ENCODE measurements at places on chromosomes 2 and 18.
A peak's percentile ranks its signal among the peaks of the same experiment; 100 is the strongest.

- DNase-seq = no peak
Observed at GRCh38 chr18:840516-840915, 28.5 kb upstream of the YES1 start.

DNA sequence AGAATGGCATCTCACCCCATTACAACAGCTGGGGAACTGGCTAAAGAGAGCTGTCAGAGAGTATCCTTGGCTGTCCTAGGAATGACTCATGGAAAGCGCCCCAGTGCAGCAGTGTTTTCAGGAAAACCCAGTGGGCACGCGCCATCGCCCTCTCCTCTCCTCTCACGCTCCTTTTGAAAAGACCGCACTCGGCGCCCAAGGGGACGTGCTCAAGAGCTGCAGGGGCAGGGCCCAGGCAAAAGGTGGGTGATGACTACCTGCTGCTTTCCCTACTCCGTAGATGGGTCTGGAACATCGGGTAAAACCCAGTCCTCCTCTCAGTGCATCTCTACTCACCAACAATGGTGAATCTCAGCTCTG, 68.1 kb downstream of the EMILIN2 start:
- DNase-seq = no peak

DNA sequence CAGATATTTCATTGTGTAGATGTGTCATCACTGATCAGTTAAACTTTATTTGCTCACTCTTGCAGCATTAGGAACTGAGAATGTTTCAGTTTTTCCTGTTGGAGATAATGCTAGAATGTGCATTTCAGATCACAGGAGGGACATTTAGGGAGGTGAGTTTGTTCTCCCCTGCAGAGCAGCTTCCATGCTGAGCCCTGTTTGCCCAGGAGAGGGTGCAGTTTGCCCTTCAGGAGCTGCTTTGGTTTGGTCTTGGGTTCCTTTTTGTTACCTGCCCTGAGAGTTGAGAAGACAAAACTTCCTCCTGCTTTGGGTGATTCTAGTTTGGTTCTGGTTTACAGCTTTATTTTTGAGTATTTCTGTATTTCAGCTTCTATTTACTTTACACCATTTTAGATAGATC, 49.9 kb downstream of the DGKD start:
- no peak for DNase-seq

GRCh38 chr2:16466133-16466820, 199.4 kb downstream of the CYRIA start:
- DNase-seq = no peak

GRCh38 chr18:36504928-36505327, 207.4 kb downstream of the FHOD3 start:
- no peak for DNase-seq

DNA sequence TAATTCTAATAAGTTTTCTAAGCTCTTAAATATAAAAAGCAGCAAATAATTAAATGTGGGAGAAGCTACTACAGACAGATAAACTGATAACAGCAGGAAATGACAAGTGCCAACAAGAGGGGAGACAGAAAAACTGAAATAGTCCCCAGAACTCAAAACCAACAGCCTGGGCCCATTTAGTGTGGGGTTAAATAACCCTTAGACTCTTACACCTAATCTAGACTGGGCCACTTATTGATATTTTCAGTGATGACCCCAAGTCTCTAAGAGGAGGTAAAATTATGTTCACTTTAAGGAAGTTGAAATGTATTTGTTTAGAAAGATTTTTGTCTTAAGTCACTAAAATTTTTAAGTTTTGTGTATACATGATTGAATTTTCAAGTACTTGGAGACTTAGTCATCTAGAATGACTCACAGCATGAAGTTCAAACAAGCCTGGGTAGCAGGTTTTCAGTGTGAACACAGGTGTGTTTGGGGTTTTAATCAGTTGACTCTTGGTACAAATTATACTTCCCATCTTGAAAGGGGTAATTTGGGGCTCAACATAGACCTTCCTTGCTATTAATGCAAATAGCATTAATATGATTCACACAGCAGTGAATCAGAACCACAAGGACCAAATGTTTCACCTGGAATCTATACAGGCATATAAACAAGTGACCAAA, 54.9 kb upstream of the MYO3B start:
- no peak for DNase-seq

DNA sequence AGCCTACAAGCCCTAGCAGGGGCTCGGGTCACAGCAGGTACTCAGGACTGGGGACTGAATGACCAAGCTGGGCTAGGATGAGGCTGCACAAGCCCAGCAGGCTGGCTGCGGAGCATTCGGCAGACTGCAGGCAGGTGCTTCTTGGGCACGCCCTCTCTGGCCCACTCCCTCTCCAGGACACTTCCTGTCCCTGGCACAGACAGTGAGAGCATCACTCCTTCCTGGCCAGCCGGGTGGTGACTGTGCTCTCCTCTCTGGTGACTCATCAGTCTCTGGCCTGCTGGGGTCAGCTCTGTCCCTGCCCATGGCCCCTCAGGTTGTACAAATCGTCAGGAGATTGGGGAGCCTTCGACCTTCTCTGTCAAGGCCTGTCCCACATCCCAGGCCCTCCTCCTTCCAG, 22.5 kb downstream of the C1QL2 start:
- DNase-seq = no peak

- DNase-seq = no peak
Observed at GRCh38 chr18:9757827-9758621, 49.9 kb downstream of the RAB31 start.

GRCh38 chr2:201419057-201419635, 32.1 kb downstream of the TRAK2 start:
- DNase-seq = no peak

DNA sequence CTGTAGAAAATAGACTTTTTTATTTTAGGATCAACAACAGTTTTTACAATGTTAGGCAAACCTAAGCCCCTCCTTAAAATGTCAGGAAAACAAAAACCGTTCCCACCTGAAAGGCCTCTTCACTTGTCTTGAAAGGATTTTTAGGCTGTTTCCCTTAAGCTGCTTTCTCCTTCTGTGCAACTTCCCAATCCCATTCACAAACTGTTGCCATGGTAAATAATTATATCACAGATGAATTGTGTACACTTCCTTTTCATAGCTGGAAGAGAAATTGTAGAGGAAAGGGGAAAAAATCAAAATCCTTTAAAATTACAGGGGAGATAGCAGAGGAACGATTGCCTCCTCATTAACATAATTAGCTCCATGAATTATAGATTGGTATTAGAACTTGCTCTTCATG, 1488.0 kb upstream of the CELF4 start:
- no peak for DNase-seq

- no peak for DNase-seq
Observed at GRCh38 chr2:100647709-100648108, 84.9 kb downstream of the PDCL3 start.

GRCh38 chr2:43226955-43227829, 786 bp upstream of the ZFP36L2 start:
- peak; percentile 66 for DNase-seq

DNA sequence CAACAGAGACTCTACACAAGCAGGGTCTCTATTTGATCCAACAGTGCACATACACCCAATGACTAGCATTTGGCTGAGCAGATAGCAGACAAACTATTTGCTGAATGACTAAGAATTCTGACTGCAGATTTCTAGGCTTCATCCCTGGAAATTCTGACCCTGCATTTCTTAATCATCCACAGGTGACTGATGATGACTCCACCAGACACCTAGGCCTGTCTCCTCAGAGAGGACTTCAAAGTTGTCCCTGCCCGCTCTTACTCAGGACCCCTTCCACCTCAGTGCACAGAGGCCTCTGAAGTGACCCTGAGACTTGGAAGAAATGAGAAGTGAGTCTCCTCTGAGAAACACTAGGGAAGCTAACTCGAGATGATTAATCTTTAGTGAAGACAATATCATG, 51.3 kb downstream of the SEPTIN10 start:
- no peak for DNase-seq

GRCh38 chr18:49009661-49010060, 58.9 kb upstream of the SMAD7 start:
- DNase-seq = no peak

- no peak for DNase-seq
Observed at GRCh38 chr2:30444273-30444672, 2.8 kb upstream of the LCLAT1 start.

GRCh38 chr2:95073856-95074662, 47.5 kb downstream of the MRPS5 start:
- no peak for DNase-seq

- DNase-seq = no peak
Observed at GRCh38 chr2:147108548-147108947, 736.3 kb upstream of the ACVR2A start.

DNA sequence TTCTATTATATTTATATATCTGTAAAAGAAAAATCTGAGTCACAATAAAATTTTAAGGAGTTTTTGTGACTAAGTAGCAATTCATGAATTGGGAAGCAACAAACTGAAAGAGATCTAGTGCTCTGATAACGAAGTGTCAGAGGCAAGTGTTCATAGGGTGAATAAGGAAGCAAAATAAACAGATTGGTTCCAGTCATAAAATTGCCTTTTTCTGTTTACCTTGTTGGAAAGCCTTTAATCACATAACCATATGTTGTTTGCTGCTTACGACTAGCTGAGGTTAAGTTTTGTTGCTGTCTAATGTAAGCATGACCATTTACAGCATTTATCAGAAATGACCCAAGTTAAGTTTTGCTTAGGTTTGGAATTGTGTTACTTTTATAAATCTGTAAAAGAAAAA, 358.9 kb downstream of the ARL6IP6 start:
- DNase-seq = no peak

DNA sequence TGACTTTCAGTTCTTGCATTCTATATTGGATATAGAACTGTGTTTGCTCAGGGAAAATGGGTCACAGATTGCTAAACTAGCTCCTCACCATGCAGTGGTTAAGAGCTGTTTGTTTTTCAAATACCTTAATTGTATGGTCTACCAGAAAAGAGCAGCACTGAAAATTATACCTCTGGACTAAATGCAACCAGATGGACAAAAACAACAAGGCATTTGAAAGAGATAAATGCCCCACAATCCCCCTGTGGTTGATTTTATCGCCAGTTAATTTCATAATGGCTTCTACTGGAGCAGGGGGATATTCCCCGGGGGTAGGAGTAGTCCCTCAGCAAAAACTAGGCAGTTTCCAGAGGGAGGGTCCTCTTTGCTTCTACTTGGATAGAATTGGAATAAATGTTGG, 267.9 kb upstream of the TNP1 start:
- DNase-seq = no peak

DNA sequence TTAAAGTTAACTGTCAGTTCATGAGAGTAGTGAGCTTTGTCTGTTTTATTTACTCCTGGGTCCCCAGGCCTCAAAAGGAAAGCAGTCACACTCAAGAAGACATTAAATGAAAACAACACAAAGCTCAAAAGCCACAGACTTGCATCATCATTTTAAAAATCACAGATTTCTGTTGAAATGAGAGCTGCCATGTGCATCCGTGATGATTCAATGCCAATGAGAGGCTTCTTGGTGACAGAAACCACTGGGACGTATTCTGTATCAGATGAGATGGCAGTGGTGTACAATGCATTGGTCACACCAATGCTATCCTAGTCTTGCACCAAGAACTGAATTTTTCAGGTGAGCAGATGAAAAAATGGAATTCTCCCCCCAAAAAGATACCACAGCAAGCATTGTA, 204.8 kb downstream of the ANAPC1 start:
- DNase-seq = no peak

DNA sequence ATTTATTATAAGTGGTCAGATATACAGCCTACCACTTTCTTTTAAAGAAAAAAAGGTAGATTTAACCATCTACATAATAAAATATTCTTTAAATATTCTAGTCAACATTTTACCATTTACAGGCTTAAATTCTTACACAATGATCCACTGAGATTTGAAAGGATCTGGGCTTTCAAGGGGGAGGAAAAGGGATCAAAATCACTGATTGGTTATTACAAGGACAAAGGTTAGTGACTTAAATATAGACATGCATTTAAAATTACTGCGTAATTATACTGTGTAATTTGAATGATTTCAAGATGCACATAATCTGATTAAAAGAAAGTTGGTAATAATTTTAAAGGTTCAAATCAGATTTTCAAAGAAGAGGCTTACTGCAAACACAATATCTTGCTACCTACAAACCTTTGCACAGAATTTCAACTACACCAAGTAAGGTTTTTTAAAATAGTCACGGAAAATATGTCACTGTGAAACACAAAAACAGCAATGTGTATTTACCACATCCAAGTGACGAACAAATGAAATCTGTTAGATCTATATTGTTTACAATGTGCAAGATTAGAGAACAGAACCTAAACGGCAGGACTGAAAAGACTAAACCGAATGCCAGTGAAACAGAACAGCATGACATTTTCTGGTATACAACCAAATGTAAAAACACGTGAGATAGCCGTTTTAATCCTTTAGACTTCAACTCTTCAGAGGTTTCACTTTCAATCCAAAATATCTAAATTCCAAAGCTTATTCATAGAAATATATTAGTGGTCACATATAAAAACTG, 40.8 kb downstream of the RTN4 start:
- no peak for DNase-seq

GRCh38 chr2:72112401-72112800, 35.3 kb downstream of the CYP26B1 start:
- DNase-seq = no peak

- no peak for DNase-seq
Observed at GRCh38 chr18:74982946-74983635, 225.8 kb downstream of the PTGR3 start.

GRCh38 chr2:15940661-15941480, 521 bp downstream of the MYCN start:
- DNase-seq = no peak

GRCh38 chr2:95264624-95265023, 9.6 kb upstream of the PROM2 start:
- no peak for DNase-seq

DNA sequence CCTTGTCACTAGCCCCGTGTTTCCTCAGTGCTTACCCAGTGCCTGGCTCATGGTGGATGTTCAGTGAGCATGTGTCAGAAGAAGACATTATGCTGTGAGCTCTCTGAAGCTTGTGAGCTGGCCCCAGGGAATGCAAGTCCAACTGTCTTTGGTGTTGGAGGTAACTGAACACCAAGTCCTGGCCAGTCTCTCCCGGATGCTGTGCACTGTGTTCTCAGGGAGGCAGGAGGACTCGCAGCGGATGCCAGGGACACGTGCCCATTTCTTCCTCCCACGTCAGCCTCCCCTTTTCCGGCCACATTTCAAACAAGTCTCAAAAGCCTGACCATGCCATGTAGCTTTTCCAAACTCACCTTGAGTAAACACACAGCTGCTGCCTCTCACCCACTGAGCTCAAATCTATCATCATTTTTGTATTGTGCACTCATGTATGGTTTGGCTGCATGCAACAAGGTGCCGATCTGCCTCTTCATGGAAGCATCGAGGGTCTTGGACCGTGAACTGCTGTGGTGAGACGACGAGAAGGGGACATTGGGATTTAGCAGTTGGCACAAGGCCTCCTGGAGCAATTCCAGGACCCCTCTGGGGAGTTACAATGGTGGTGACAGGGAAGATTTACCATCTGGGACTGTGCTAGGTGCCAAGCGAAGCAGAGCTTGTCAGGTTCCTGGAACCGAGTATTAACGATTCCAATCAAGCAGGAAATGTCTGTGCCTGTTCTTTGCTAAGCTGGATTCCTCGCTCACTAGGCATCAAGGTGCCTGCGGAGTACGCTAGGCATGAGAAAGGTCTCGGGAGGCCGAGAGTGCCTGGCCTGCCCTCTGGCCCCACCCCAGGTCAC, 44.4 kb upstream of the MGAT4A start:
- no peak for DNase-seq
